ENCODE measurements at places on chromosomes 6 and 20. TPM values are rescaled to one million over a fixed set of nuclear protein-coding genes. Genes with fewer than 3 reads are reported as not detected.

SRSF3 gene
- 169 TPM for total RNA-seq

GPR6 gene
- 0.27 TPM for total RNA-seq

PTK6 gene
- total RNA-seq, result not detected

UNC5CL gene
- 0.64 TPM for total RNA-seq

ENTPD6 gene
- 38.0 TPM for total RNA-seq

LST1 gene
- total RNA-seq, result 0.73 TPM

All from cerebellum (tissue), 4 donors.